ENCODE measurements at places on chromosomes 12 and 14.

- DNase-seq: no peak
These were observed 6.0 kb downstream of the ULK1 start for GRCh38 chr12:131900397-131900796.

DNA sequence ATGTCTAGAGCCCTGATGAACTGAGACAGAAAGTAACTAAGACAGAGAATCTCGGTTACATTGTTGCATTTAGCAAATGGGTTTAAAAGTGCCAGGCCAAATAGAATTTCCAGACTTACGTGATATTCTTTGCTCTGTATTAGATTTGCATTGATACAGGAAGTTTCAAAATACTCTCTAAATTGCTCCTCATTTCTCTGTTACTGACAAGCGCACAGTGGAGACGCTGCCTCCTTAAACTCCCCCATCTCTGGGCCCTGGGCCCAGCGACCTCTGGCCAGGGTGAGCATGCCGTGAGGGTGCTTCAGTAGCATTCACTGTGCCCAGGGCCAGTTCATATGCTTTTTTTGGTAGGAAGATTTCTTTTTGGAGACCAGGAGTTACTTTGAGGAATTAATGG lies 22.9 kb upstream of the EVL start:
- DNase-seq: no peak

DNA sequence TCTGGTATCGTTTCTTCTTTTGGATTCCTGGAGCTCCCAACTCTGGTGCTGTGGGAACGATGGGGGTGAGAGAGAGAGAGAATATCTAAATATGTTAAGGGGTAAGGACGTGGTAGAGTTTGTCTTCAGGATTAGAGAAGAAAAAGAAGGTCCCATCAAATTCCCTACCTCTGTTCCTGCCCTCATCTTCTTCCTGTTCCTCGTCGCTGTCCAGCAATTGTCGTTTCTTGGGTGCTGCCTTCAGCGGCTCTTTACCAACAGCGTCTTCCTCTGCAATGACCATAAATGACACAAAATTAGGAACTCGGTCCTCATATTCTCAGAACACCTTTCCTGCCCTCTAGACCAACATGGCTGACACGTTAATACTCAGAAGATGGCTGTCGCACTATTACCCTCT lies 31.5 kb downstream of the TIMELESS start:
- DNase-seq: no peak

DNA sequence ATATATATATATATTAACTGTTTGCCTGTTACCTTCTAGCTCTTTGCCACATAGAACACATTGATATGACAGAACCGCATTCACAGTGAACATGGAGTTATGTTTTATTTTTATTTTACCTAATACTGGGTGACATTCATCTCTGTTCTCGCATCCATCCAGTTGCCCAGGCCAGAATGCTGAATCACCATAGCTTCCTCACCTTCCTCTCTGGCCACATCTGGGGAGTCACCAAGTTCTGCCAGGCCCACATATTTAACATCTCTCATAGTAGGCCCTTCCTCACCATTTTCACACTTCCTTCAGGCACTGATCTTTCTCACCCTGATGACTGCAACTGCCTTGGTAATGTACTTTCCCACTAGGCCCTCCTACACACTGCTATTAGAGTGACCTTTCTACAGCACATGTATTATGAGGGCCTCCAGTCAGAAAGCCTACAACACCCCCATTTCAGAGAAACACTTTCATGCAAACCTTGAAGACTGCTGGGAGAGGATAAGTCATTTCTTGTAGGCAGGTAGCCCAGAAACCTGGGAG lies 106.8 kb downstream of the LGR5 start:
- DNase-seq: no peak

DNA sequence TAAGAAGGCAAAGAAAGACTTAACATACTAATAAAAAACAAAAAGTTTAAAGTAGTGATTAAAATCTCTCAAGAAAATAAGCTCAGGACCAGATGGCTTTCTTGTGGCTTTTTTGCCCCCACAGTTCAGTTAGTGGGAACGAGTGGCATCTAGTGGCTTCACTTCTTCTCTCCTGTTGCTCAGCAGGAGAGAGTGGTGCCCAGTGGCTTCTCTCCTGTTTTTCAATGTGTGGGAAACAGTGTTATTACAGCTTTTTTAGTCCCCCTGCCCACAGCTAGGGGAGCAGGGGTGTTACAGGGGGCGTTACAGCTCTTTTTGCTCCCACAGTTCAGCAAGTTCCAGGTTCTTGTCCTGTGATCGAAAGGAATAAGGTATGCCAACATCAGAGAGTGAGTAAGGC lies 135.2 kb downstream of the RERGL start:
- DNase-seq: no peak

GRCh38 chr12:99985129-99985570 lies 414 bp upstream of the ANKS1B start:
- no peak for DNase-seq
